ENCODE measurements at places on chromosomes 2 and 18.
A peak's percentile ranks its signal among the peaks of the same experiment; 100 is the strongest.

DNA sequence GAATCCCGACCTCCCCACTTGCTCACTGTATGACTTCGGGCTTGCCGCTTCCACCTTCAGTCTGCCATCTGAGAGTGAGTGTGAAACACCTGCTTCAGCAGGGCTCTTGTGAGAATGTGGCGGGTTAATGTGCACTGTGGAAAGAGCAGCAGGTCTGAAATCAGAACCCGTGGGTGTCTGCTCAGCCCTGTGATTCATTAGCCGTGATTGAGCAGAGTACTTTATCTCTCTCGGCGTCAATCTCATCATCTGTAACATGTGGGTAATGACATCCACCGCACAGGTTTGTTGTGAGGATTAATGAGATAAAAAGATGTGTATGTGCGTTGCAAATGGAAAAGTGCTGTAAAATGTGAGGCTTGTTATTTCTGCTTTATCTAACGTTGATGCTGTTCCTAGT, 128.6 kb downstream of the LRATD1 start:
- DNase-seq: no peak

DNA sequence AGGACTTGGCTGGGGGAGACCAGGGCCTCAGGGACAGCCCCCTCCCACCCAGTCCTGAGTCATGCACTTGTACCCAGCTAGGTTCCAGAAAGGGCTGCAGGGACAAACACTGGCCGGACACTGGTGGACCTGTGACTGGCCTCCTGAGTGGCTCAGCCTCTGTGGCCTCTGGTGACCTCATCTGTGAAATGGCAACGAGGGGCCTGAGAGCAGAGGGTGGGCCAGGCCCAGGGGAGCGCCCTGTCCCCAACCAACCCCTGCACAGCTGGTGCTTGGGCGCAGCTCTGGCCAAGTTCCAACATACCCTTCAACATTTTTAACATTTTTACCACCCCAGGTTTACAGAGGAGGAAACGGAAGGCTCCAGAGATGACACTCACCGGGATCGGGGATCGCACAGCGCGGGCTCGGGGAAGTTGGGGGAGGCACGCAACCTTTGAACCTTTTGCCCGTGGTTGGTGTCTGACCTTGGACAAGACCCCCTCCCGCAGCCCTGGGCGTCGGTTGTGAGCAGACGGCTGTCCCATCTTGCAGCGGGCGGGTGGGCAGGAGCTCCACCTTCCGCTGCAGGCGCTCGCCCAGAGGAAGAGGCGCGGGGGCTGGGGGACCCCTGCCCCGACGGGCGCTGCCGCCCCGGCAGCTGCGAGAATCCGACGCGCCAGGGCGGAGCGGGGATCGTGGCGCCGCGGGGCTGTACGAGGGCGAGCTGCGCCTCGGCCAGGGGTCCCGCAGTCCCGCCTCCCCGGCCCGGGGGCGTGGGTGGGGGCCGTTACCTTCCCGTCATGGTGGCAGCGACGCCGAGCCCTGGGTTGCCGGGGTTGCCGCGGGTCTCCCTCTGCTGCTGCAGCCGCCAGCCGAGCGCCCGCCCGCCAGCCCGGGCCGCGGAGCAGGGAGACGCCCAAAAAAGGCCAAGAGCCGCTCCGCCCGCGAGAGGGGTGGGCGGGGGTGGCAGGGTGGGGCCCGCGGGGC, 805 bp downstream of the LIMS2 start:
- DNase-seq: peak; percentile 17

DNA sequence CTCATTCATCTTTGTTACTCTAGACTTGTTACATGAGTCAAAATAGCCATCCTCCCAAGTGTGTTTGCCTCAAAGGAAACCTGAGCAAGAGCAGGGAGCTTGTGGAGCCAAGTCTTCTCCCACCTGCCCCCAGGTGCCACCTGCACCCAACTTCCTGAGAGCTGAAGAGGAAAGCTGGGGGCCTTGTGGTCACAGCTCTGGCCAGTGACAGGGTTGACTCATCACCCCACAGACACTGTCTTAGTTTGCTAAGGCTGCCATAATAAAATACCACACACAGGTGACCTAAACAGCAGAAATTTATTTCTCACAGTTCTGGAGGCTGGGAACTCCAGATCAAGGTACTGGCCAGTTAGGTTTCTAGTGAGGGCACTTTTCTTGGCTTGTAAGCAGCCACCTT, 99.6 kb downstream of the TPGS2 start:
- no peak for DNase-seq

DNA sequence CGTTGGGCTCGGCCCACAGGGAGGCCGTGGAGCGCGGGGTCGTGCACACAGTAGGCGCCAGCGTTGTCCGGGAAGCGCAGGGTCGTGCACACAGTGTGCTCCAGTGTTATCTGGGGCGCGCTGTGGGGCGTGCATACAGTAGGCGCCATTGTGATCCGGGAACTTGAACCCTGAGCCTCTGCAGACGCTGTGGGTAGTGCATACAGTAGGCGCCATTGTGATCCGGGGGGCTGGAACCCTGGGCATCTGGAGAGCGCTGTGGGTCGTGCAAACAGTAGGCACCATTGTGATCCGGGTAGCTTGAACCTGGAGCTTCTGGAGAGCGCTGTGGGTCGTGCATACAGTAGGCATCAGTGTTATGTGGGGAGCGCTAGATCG, 793 bp downstream of the ZNF236 start:
- no peak for DNase-seq

- DNase-seq: no peak
Observed at GRCh38 chr18:10062302-10063300, 148.8 kb downstream of the VAPA start.

DNA sequence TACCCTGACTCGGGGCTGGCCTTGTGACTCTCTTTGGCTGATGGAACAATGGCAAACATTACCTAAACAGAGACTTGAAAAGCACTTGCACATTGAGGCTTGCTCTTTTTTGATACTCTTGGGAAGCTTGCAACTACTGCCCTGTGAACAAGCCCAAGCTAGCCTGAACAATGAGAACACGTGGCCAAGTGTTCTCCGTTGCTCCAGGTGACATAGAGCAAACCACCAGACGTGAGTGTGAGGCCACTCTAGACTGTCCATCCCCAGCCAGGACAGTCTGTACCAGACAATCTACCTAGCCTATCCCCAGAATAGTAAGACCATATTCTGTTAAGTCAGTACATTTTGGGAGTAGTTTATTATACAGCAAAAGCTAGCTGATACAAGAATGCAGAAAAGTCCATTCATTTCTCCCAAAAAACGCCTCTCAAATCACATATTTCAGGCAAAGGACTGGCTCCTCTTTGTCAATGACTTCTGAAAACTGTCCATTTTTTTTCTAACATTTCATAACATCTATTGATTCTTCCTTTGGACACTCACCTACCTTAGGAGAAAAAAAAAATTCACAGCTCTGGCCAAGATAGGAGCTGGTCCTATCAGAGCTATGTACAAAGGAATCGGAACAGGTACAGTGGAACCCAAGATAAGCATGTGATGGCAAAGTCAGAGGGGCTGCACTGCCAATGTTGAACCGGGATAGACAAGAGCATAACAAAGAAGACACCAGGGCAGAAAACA, 142.1 kb upstream of the PKDCC start:
- no peak for DNase-seq

GRCh38 chr2:130156624-130157004, 11.7 kb upstream of the CCDC74B start:
- DNase-seq: no peak

GRCh38 chr2:152050341-152050740, 48.5 kb downstream of the CACNB4 start:
- no peak for DNase-seq

GRCh38 chr18:8793445-8794155, 88.2 kb downstream of the MTCL1 start:
- no peak for DNase-seq

DNA sequence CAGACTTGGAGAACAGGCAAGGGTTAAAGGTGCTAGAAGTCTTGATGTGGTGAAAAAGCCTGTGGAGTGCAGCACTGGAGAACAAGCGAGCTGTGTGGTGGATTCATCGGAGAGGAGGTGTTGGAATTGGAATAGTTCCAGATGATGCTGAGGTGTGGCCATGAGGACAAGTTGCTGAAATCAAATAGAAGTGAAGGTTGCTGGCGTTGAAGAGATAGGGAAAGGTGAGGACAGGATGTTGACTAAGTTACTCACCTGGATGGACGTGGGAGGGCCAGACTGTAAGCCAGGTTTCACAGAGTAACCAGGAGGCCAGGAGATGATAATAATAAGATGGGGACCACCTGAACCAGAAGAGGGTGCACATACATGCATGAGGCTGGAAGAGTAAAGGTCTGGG, 173.4 kb downstream of the DIS3L2 start:
- DNase-seq: no peak
